Ammon's horn (tissue), 1 donor: ENCODE measurements at places on chromosomes 6 and 20.

- DNase-seq = no peak
These were observed 136.7 kb downstream of the PHACTR3 start for GRCh38 chr20:59741073-59741472.

GRCh38 chr6:3526962-3527650 is 70.3 kb upstream of the SLC22A23 start:
- DNase-seq = no peak

GRCh38 chr6:122648726-122649125 is 38.5 kb downstream of the PKIB start:
- no peak for DNase-seq

DNA sequence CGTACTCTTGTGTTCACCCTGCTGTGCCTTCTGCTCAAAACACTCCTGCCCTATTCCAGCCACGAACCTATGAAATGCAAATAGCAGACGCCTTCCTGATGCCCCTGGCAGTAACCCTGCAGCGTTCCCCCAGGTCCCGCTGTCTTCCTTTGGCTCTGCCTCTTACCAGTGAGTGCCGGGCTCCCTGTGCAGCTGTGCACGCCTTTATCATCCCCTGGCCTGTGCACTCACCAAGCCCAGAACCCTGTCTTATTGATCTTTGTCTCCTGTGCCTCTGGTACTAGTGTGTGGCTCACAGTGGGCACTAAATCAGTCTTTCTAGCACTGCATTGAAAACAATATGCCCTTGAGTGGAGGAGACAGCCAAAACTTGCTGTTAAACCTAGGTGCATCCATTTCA is 19.7 kb downstream of the ZDHHC14 start:
- no peak for DNase-seq

GRCh38 chr6:29597184-29597583 is 12.3 kb downstream of the OR2H2 start:
- DNase-seq = no peak

GRCh38 chr6:16305246-16305725 is 66.9 kb downstream of the GMPR start:
- no peak for DNase-seq

GRCh38 chr6:168956884-168957730 is 296.5 kb downstream of the THBS2 start:
- DNase-seq = peak; percentile 88

DNA sequence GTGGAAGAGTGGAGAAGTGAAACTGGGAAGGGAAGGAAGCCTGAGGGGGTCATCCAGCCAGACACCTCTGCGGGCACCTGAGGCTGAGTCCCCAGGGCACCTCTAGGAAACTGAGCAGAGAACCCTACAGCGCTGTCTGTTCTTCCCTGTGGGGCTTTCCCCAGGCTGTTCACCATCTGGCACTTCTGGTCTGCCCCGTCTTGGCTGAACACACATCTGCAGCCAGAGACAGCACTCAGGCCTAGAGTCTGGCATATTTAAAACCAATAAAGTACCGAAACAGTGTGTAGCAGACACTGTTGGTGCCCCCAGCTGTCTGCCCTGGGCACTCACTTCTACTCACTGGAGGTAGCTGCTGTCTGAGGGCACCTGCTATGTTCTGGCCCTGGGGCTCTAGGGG is 9.4 kb upstream of the ARFGEF2 start:
- DNase-seq = no peak

DNA sequence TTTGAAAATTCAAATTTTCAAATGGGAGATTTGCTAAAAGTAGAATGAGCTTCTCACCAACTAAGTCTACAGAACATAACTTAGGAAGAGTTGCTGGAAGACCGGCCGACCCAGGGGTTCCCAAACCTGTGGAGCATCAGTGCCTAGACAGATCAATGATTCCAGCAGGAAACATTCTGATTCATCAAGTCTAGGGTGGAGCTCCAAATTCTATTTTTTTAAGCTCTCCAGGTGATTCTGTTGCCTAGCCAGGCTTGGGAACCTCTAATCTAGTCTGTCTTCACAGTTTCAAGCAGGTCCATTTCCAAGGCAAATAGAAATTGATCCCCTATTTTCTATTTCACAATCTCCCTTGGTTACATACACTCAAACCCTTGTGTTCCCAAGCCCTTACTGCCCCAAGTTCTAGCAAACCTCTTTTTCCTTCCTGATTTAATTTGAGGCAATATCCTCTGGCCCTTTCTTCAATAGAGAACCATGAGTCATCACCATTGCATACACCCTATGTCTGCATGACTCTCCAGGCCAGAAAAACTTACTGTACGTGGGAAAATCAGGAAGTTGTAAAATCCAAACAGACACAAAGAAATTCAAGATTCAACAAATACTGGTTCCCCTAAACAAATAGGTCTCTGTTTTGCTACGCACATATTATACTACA is 8.9 kb downstream of the ATXN1 start:
- peak; percentile 48 for DNase-seq

GRCh38 chr20:64044484-64045247 is 4.8 kb downstream of the SOX18 start:
- no peak for DNase-seq
